ENCODE measurements at places on chromosomes 1 and 21.

- DNase-seq, result peak; percentile 3
These were observed 375.3 kb downstream of the USH2A start for GRCh38 chr1:216047811-216048572.

- DNase-seq, result no peak
These were observed 78.9 kb upstream of the F3 start for GRCh38 chr1:94620345-94621031.

DNA sequence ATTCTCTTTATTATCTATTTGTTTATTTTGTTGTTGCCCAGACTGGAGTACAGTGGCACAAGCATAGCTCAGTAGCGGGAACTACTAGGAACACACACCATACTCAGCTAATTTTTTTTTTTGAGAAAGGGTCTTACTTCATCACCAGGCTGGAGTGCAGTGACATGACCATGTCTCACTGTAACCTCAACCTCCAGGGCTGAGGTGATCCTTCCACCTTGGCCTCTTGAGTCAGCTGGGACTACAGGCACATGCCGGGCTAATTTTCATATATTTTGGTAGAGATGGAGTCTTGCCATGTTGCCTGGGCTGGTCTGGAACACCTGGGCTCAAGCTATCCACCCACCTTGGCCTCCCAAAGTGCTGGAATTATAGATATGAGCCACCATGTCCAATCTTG, 5.3 kb upstream of the TXNIP start:
- no peak for DNase-seq

- peak; percentile 39 for DNase-seq
These were observed 3.6 kb downstream of the CACNA1S start for GRCh38 chr1:201108614-201109013.

- peak; percentile 29 for DNase-seq
These were observed 131.8 kb upstream of the SGIP1 start for GRCh38 chr1:66402194-66402593.

DNA sequence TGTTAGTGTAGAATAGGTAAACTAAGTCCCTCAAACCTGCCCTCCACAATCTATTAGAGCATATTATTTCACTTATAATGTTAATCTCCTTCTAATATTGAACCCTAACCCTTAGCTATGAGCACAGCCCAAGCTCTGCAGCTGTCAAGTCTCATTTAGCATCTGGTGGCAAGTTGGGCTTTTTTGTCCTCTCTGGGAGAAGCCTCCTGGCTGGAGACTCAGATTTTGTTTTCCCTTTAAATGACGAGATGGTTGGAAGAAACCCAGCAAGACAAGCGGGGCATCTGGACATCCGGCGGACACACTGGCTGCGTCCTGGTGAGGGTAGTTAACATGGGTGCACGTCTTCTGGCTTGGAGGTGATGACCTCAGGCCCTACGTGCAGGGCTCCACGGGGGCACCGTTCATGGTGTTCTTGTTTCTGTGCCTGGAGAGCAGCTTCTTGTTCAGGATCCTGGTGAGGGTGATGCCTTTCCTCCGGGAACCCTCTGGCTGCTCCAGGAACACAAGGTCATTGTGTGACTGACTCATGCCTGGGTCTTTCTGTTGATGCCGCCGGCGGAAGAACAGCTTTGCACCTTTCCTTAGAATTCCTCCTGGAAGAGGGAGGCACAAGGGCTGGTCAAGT, 9.7 kb upstream of the PRDM15 start:
- DNase-seq, result no peak
